Stimulated activated CD4-positive, alpha-beta T cell treated with anti-CD3 and anti-CD28 coated beads, Interleukin-1b, Interleukin-23, amount 100 ng/mL, for 1 hour (primary cell): ENCODE measurements at places on chromosomes 1 and 21.

DNA sequence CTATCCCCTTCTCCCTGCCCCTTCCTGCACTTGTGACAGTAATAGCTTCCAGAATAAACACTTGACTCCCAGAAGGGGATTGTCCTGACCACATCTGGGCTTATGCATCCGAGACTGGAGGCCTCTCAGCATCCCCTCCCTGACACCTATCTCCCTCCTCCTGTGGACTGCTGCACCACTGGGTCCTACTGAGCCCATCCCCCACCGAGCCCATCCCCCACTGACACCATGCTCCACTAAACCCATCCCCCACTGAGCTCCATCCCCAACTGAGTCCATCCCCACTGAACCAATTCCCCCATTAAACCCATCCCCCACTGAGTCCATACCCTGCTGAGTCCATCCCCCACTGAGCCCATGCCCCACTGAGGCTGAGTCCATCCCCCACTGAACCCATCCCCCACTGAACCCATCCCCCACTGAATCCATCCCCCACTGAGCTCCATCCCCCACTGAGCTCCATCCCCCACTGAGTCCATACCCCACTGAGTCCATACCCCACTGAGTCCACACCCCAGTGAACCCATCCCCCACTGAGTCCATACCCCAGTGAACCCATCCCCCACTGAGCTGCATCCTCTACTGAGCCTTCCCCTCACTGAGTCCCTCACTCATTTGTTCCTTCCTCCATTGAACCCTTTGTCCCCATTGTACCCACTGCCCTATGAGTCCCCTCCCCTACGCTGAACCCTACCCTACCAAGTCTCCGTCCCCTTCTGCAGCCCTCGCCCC is 5.6 kb downstream of the PDZK1IP1 start:
- DNase-seq: no peak

DNA sequence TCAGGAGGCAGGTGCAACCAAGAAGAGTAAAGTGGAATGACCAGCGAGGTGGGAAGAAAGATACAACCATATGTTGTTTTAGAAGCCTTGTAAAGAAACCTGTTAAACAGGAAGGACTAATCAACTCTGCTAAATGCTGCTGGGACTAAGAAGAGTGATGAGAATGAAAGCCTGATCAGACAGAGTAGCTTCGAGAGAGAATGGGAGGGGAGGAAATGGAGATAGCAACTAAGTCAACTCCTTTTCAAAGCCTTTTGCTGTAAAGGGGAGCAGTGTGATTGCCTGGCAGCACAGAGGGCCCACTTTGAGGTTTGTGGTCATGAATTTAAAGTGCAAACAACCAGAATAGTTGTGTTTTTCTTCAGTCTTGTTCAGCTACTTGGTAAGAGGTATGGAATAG is 31.4 kb downstream of the SLC30A7 start:
- DNase-seq: no peak

GRCh38 chr1:109782514-109782913 is 18.8 kb upstream of the EPS8L3 start:
- DNase-seq: no peak

- DNase-seq: no peak
Measured at GRCh38 chr1:113041569-113042284, 31.3 kb upstream of the LRIG2 start.

DNA sequence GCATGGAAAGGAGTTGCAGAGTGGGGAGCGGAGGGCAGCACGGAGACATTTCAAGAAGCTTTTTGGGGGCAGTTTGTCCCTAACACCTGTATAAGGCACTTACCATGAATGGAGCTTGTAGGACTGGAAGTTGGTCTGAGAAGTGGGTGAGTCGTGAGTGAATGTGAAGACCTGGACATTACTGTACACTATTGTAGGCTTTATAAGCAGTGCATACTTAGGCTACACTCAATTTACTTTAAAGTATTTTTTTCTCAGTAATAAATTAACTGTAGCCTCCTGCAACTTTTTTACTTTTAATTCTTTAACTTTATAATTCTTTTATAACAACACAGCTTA is 141.6 kb upstream of the ETV3 start:
- no peak for DNase-seq

GRCh38 chr1:91092503-91092902 is 70.7 kb upstream of the ZNF644 start:
- no peak for DNase-seq

- no peak for DNase-seq
Measured at GRCh38 chr21:44482581-44483287, 27.4 kb downstream of the LRRC3 start.

- no peak for DNase-seq
Measured at GRCh38 chr1:207781312-207781711, 29.5 kb downstream of the CD46 start.

DNA sequence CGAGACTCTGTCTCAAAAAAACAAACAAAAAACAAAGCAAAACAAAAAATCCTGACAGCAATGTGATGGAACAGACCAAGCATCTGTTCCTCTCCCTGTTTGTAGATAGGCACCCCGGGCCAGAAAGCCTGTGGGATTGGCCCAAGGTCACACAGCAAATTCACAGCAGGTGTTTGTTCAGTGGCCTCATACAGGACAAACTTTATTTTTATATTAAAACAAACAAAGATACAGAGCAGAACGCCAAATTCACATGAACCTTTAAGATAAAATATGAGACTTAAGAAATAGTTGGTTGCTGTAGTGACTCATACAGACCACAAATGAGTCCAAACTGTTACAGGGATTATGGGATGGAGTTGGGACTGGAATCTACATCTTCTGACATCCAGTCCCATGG is 2.3 kb upstream of the CELA2A start:
- no peak for DNase-seq

- DNase-seq: no peak
Measured at GRCh38 chr1:118871582-118872171, 116.5 kb downstream of the TBX15 start.

DNA sequence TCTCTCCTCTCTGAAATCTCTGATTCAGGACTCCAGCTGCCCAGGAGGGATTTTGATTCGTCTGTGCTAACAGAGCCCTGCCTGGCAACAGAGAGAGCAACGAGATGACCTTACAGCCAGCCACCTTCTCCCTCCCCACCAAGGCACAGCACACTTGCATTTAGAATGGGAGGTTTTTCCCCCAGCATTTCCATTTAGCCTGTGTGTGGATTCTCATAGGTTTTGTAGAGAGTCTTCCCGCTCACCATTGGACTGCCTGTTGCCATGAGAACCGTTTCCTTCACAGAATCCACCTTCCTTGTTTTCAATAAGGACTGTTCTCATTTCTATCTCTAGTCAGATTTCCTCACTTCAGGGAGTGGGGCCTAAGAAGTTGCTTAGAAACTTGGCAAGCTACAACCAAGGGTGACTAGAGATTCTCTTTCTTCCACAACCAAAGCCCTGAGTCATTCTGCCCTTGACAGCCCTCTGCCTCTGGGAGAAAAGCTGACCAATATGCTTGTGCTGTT is 5.8 kb upstream of the IKBKE start:
- no peak for DNase-seq

- no peak for DNase-seq
Measured at GRCh38 chr1:56225964-56226815, 353.2 kb downstream of the PLPP3 start.

- DNase-seq: no peak
Measured at GRCh38 chr1:15735304-15736037, 587 bp upstream of the SLC25A34 start.

DNA sequence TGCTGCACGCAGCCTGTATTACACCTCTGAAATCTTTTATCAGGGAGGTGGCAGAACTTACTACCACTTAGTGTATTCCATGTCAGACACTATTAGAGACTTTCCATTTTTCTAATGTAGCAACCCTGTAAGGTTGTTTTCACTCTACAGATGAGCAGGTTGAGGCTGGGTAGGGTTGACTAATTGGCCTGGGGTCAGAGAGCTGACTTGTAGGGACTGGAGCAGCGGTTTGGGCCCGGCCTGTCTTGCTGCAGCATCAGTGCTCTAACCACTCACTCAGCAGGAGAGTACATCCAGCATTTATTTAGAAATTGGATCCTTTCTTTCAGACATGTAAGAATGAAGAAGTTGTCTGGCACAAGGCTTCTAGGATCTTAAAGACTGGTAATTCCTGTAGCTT is 25.7 kb upstream of the NBL1 start:
- DNase-seq: no peak

DNA sequence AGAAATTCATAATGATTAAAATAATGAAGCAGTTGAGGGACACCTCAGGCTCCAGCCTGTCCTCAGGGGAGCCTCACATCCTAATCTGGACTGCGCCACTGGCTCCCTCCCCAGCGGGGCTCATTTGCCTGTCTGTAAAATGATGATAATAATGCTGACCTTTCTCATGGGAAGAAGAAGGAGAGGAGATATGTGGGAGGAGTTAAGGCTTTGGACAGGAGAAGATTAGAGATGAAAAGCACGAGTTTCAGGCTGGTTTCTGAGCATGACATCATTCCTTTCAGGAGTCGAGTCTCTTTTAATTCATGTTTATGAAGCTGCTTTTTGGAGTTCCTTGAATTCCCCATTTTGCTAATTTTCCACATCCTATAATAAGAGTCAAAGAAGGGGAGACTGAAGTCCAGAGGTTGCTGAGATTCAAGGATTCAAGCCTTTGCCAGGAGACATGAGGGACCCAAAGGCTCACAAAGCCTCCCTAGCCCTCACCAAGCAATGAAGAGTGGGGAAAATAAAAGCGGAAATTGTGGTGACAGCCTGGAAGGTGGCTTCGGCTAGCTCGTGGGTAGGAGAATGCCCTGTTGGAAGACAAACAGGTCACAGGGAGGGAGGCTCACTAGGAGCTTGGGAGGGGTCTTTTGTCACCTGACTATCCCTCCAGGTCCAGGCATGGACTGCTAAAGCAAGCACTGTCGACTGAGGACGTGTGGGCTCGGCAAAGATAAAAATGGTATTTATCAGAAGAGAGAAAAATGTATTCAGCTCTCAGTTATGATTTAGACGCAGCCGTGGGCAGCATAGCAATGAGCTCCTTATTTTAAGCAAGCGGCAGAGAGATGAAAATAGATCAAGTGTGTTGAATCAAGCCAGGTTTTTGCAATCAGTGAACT is 27.5 kb upstream of the STMN1 start:
- DNase-seq: no peak

DNA sequence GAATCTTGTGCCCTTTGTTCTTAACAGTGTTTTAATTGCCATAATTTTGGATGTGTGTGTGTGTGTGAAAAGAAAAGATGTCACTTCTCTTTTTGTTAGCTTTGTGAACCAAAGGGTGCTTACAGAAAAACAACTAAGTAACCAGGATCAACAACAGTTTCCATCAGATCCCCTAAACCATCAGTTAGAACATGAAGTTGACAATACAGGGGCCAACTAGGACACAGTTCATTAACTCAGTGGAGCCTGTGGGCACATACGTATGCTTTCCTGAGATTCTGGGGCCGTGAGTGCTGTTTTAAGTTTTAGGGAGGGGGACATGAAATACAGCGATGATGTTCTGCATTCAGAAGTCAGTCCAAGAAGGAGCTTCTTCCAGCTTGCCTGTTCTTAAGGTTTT is 133.6 kb downstream of the TLR5 start:
- DNase-seq: no peak

GRCh38 chr21:45348591-45349327 is 56.2 kb upstream of the COL18A1 start:
- no peak for DNase-seq

GRCh38 chr21:34795548-34796180 is 126.9 kb downstream of the CLIC6 start:
- DNase-seq: no peak

DNA sequence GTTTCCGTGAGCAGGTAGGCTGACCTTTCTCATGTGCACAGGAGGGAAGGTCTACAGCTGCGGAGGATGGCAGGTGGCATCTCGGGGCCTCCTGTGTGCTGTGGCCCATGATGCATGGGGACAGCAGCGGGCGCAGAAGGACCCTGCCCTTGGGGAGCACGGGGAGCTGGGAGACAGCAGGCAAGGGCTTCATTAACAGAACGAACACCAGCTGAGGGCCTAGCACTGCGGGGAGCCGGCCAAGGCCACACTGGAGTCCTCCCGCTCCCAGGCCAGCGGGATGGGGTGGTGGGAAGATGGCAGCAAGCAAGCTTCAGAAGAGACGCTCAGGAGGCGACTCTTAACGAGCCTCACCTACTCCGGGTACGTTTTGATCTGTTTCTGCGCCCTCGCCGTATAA is 66.6 kb downstream of the SCCPDH start:
- no peak for DNase-seq

DNA sequence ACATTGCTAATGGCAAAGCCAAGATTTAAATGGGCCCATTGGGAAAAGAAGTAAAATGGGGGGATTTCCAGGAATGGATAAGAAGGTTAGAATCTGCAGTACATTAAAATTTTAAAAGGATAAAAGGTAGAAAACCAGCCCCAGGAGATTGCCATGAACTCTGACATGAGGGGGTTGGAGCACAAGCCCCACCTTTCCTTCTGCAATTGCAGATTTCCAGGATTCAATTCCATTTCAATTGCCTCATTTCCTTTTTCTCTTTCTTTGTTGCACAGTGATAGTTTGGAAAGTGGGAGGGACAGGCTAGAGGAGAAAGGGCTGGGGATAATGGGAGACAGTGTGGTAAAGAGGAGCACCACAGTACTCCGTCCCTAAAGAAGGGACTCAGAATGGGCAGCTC is 238.5 kb upstream of the RAB4A start:
- no peak for DNase-seq

- DNase-seq: no peak
Measured at GRCh38 chr1:6572653-6573383, 7.0 kb upstream of the ZBTB48 start.

DNA sequence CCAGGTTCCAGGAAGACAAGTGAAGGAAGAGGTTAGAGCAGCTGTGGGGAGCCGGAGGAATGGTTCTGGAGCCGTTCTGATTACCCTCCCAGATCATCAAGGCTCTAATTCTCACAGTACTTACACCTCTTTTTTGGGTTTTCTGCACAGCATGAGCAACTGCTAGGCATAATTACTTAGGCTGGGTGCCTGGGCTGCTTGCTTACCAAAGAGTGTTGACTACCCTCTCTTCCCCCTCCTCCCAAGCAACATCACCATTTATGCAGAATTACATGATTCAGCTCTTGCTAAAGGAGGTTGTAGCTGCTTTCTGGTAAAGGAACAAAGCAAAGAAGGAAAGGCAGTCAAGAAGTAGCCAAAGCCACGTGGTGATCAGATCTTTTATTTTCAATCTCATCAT is 397.2 kb downstream of the KCNH1 start:
- DNase-seq: no peak

GRCh38 chr1:80258659-80259058 is 1252.1 kb upstream of the ADGRL4 start:
- DNase-seq: no peak

DNA sequence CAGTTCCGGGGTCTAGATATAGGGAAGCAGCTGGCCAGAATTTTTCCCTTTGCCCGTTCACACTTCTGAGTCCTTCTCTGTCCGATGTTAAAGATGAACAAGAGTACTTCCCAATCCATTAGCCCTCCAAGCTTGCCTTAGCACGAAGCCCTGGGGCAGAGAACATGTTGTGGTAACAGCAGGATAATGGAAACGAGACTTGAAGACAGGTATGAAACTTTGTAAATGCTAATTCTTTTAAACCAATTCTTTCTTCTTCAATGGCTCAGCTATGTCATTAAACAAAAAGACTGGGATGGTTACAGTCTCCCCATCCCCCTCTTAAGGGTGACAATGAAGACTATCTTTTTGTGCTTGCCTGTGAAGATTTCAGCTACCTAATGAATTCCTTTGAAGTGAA is 218.5 kb downstream of the PLA2G4A start:
- no peak for DNase-seq

- no peak for DNase-seq
Measured at GRCh38 chr21:34536820-34537219, 24.8 kb upstream of the KCNE1 start.
